ENCODE measurements at places on chromosomes 5 and 9.

- DNase-seq, result no peak
Measured at GRCh38 chr9:85871008-85871407, 69.9 kb upstream of the NAA35 start.

GRCh38 chr5:115366223-115366622 lies 69.8 kb upstream of the CCDC112 start:
- DNase-seq, result no peak

DNA sequence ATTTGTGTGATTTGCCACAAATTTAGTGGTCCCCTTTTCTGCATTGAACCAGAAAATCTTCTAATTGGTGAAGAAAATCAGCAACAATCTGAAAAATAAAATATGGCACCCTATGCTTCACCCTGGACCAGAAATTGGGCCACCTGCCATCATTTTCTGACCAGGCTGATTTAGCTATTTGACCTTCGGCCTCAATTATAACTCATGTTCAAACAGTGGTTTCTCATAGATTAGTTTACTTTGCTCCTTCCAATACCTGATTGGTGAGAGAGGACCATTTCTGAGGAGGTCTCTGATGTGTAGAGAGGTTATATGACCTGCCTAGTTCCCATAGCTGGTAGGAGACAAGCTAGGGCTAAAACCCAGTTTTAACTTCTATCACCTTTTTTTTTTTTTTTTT lies 59.0 kb downstream of the PTTG1 start:
- no peak for DNase-seq

DNA sequence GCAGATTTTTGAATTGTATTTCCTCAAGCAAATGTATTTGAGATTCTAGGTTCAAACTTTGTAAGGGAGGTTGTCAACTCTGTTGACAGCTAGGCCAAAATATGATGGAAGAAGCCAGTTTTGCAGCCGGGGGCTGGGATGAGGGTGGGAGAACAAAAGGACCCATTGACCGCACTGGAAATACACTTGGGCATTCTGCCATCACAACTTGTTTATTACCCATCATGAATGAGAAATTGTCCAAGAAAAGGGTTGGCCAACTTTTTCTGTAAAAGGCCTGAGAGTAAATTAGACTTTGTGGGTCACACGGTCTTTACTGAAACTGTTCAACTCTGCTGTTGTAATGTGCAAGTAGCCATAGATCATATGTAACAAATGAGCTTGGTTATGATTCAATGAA lies 221.3 kb upstream of the KLF9 start:
- no peak for DNase-seq

GRCh38 chr9:109331353-109331752 lies 10.5 kb upstream of the EPB41L4B start:
- DNase-seq, result no peak

- DNase-seq, result no peak
Measured at GRCh38 chr9:21728781-21729180, 73.7 kb upstream of the MTAP start.

DNA sequence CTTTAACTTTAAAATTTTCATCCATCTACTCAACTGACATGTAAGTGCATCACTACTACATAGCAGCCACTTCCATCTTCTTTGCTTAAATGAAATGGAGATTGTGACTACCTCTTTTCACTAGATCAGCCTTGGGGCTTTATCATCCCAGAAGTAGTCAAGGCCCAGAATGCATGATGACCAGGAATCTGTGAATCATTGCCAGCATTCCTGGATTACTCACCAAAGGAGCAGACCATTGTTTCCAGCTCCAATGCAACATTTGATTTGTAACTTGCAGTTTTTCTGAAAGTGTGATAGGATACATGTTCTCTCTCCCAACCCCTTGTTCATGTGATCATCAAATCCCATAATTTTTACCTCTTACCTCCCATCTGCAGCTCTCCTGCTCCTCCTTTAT lies 65.1 kb downstream of the PLPPR1 start:
- DNase-seq, result no peak

- no peak for DNase-seq
Measured at GRCh38 chr5:151755383-151755782, 3.0 kb downstream of the ATOX1 start.

- peak; percentile 58 for DNase-seq
Measured at GRCh38 chr9:5438301-5439162, 807 bp upstream of the PLGRKT start.

GRCh38 chr9:99322299-99322698 lies 100.2 kb downstream of the SEC61B start:
- DNase-seq, result no peak

GRCh38 chr9:89360465-89360864 lies 42.2 kb downstream of the SECISBP2 start:
- no peak for DNase-seq

- DNase-seq, result no peak
Measured at GRCh38 chr9:551986-552929, 289.2 kb upstream of the DMRT1 start.

- no peak for DNase-seq
Measured at GRCh38 chr9:136098844-136099243, 3.8 kb upstream of the NACC2 start.

- no peak for DNase-seq
Measured at GRCh38 chr5:153919161-153919560, 119.5 kb downstream of the FAM114A2 start.

DNA sequence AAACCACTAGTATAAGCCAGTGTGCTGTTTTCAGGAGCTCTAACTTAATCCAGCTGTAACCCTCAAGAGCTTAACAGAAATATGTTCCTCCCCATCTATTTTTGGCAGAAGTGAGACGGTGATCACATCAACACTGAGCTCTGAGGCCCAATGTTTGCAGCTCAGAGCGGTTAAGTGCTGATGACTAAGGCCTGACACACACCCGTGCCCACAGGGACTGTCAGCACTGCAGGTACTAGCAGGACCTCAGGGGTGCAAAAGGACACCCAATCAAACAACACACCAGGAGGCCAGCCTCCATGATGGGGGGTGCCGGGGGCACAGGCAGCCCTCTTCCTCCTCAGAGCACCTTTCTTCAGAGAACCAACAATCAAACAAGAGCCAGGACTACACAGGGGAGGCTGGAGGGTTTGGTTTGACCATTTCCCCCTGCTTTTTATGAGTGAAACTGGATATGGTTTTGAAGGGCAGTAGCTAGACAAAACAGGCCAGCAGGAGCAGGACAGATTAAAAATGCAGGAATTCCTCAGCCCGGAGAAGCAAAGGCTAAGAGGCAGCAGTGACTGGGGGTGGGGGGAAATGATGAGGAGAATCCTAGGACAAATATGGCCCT lies 61.3 kb downstream of the RAPGEF1 start:
- DNase-seq, result peak; percentile 87

DNA sequence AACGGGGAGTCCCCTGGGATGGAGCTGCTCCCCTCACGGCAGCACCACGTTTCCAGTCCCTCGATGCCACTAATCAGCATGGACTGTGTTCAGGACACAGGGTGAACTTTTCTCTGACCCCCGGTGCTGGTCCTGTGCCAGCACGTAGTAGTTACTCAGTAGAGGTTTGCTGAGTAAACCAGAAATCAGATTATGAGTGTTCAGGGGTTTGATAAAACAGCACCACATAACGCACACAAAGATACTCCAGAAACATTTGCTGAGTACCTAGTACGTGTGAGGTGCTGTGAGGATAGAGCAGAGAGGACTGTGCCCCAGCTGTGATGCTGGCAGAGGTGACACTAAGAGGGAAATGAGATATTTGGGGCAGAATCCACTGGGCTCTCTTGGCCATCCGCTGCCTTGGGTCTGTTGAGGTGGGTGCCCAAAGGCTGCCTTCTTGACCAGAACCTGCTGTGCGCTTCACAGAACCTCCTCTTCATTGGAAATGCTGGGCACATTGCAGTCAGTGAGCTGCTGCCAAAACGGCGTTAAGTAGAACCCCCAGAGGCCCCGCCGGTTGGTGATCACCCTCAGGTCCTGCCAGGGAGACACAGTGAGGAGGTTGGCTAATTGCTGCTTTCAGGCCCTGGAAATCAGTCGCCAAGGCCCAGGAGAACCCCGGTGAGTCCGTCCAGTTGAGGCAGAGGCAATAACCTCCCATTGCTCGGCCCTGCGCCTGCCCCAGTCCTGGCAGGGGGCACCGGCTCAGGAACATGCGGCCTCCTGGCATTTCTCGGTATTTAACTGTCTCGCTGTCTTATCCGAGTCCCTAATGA lies 49.4 kb downstream of the NEURL1B start:
- DNase-seq, result peak; percentile 49

DNA sequence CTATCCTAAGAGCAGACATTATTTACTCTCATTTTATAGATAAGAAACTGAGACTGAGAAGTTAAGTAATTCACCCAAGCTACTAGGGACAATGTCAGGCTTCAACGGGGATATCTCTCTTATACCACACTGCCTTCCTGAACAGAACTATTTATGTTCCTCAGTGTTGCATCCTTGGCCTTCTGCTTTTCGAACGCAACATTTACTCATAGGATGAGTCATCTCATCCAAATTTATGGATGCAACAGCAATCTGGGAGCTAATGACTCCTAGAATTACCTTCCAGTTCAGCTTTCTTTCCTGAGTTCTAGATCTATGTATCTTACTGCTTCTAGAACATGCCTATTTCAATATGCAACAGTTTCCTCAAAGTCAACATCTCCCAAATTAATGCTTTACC lies 103.6 kb upstream of the PAM start:
- DNase-seq, result no peak

GRCh38 chr5:157100140-157100679 lies 8.6 kb downstream of the HAVCR2 start:
- DNase-seq, result peak; percentile 68

DNA sequence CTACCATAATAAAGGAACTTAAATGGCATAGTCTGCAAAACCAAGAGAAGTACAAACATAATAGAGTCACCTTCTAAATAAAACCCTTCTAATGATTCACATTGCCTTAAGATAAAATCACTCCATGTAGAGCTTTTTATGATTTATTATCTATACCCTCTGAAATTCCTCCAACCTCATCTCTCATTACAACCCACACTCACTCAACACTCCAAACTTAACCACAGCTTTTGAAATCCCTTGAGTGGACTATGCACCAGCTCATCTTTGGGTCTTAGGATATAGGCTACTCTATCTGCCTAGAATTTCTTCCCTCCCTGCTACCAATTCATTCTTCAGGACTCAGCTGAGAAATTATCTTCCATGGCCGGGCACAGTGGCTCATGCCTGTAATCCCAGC lies 122.5 kb downstream of the CETN3 start:
- no peak for DNase-seq

GRCh38 chr9:134063571-134064450 lies 4.0 kb downstream of the BRD3 start:
- no peak for DNase-seq

- peak; percentile 70 for DNase-seq
Measured at GRCh38 chr5:181189363-181189961, 15.5 kb downstream of the TRIM7 start.

DNA sequence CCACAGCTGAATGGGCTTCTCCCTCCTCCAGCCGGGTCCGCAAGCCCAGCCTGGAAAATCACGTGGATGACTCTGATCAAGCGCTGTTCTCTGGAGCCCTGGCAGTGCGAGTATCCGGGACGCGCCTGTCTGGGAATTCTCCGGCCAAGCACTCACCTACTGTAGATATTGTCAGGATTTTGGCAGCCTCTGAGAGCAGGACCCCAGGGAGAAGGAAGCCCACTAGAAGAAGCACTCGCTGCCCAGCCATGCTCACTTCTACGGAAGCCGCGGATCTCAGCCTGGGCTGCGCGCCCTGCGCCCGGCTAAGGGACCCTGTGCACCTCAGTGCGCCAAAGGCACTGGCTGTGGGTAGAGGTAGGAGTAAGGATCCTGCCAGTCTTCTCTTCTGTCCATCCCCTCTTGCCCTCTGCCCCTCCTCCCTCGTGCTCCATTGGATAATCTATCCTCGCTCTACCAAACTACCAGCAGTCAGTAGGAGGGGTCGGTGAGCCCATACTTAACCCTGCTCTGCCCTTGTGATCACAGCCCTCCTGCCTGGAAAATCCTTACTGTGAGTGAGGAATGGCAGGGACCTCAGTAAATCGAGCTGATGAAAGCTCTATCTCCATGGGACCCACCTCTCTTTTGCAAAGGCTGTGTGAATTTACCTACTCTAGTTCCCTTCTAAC lies at the start of gene UGT3A2:
UGT3A2 (minus strand) TSS at position 343 of the 671 bp plus-strand sequence; CDS start at position 250, 93 bp downstream.
- DNase-seq, result no peak

GRCh38 chr5:105581988-105582690 lies 2019.5 kb upstream of the NUDT12 start:
- no peak for DNase-seq

DNA sequence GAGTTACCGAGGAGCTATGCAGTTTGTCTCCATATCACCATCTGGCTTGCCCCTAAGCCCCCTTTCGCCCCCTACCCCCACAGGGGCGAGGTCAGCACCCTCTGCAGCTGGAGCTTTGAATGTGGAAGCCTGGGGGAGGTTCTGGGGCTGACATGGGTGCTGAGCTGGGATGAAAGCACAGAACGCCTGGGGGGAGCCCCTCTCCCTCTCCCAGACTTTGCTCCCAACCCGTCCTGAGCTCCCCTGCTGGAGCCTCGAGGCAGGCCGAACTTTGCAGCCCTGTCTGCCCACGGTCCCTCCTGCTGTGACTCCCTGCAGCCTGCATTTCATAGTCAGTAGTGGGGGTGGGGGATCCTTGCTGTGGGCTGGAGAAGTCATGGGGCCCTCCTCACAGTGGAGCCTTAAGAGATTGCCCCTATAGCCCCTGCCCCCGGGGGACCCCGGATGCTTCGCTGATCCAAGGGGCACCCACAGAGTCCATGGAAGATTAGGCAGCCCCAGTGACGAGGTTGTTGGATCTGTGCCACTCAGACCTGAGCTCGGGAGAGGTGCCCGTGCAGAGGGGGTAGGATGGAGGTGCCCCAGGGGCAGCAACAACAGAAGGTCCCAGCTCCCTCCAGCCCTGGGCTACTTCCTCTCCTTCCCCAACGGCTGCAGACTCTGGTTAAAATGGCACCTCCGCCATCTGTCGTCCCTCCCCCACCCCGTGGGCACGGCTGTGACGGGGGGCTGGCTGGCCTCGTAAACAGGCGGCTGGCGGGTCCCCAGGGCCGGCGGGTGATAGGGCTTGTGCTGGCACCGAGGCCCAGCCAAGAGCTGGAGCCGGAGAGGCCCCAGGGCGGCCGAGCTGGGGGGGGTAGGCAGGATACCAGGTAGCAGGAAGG lies 162.0 kb downstream of the C9orf50 start:
- DNase-seq, result peak; percentile 68

- DNase-seq, result no peak
Measured at GRCh38 chr5:172744123-172745104, 26.6 kb downstream of the DUSP1 start.

DNA sequence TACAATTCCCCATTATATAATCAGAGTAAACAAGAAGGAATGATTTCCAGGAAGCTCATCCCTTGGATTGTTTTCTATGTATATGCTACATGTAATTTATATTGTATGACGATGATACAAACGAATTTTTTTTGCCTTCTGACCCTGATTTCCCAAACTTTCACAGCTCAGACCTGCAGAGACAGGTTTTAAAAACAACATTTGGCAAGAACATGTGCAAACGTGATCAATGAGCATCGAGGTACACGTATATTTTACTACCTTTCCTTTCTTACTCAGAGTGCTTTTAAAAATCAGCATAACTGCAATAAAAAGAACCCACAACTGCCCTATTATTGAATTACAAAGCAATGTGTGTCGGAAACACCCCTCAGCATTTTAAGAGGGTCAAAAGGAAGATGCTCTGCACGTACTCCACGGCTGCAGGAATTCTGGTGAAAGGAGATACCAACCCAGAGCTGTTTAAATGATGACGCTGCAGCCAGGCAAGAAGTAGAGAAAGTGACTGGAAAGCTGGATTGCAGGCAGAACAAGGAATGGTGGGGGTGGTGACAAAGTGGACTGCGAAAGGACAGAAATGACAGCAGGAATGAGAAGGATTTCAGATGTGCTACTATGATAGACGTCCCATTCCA lies 533.5 kb downstream of the RAB3C start:
- DNase-seq, result no peak

Measured in activated T-cell treated with anti-CD3 and anti-CD28 coated beads, Interleukin-2, amount 50 U/mL, for 48 hours (primary cell).